CD8-positive, alpha-beta memory T cell (primary cell): ENCODE measurements at places on chromosomes 5 and 9.

- no peak for DNase-seq
These were observed 97.7 kb downstream of the CFAP95 start for GRCh38 chr9:69918322-69918721.

GRCh38 chr5:13533833-13534232 is 410.7 kb downstream of the DNAH5 start:
- no peak for DNase-seq

- no peak for DNase-seq
These were observed 19.0 kb downstream of the TMEM8B start for GRCh38 chr9:35847792-35848572.

DNA sequence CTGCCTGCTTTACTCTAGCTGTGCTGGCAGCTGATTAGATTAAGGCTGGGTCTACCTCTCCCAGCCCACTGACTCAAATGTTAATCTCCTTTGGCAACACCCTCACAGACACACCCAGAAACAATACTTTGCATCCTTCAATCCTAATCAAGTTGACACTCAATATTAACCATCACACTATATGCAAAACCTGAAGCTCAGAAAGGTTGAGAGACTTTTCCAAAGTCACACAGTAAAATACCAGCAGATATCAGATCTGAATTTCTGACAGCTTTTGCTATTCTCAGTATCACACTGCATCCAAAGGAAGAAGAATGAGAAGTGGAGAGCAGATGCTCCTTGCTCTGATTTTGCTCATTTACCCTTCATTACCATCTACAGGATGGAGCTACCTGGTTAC is 114.9 kb upstream of the RANBP3L start:
- no peak for DNase-seq
